Ureter (tissue), 1 donor: ENCODE measurements at places on chromosomes 2 and 18. TPM values are rescaled to one million over a fixed set of nuclear protein-coding genes. Genes with fewer than 3 reads are reported as not detected.

- DNase-seq: no peak
Observed at GRCh38 chr18:48780201-48780912, 170.4 kb downstream of the SMAD7 start.

GRCh38 chr2:48849770-48850169, 94.2 kb upstream of the LHCGR start:
- DNase-seq: no peak

GRCh38 chr2:127054996-127055785, 51.8 kb downstream of the BIN1 start:
- no peak for DNase-seq

GRCh38 chr2:218383892-218384519, 1.9 kb downstream of the SLC11A1 start:
- peak; percentile 62 for DNase-seq

- DNase-seq: no peak
Observed at GRCh38 chr2:175351512-175351911, 170.0 kb upstream of the ATP5MC3 start.

GRCh38 chr2:74886811-74887210, 52.9 kb downstream of the HK2 start:
- no peak for DNase-seq

DNA sequence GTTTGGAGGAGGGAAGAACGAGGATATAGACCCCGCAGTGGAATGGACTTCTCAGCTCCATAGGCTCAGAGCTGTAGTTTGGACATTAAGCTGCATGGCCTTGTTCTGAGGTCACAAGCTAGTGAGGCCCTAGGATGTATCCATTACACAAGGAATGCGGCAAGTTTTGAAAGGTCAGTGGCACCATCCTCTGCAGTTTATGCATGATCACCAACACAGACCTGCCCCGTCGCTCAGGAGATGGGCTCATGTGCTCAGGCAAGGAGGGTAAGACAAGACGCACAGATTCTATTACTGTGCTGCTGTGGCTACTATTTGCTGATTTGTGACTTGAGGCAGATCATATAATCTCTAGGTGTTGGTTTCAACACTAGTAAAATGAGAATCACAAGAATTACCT, 110.9 kb downstream of the FAM161A start:
- no peak for DNase-seq

GRCh38 chr2:200733713-200734198, 78.0 kb upstream of the BZW1 start:
- DNase-seq: no peak

MYOM1 gene
- 9.7 TPM for total RNA-seq
